Natural killer cell (primary cell): ENCODE measurements at places on chromosomes 5 and 9. TPM values are rescaled to one million over a fixed set of nuclear protein-coding genes. Genes with fewer than 3 reads are reported as not detected.

- H3K36me3 ChIP-seq, result no peaks in the 10 kb centered on the region
- no peak overlapping the region for H3K4me3 ChIP-seq
- H3K27ac ChIP-seq, result no peak overlapping the region
- no peak for DNase-seq
- H3K27me3 ChIP-seq, result peaks cover 2% of the 10 kb centered on the region
Measured at GRCh38 chr5:94777056-94777880, 158.8 kb downstream of the SLF1 start.

- no peaks in the 10 kb centered on the region for H3K36me3 ChIP-seq
- DNase-seq, result no peak
- no peaks in the 10 kb centered on the region for H3K4me1 ChIP-seq
Measured at GRCh38 chr9:73137286-73137899, 14.3 kb upstream of the ANXA1 start.

GRCh38 chr9:36731068-36731956, 158.6 kb downstream of the MELK start:
- no peaks in the 10 kb centered on the region for H3K27me3 ChIP-seq
- H3K36me3 ChIP-seq, result no peaks in the 10 kb centered on the region
- no peak overlapping the region for H3K4me3 ChIP-seq

CCL27 gene
- not detected for total RNA-seq
